H4 (cell line): ENCODE measurements at places on chromosomes 5 and 9. TPM values are rescaled to one million over a fixed set of nuclear protein-coding genes. Genes with fewer than 3 reads are reported as not detected.

The CKMT2 gene
- 0.48 TPM in 1 of 2 replicates, not detected in the other for total RNA-seq

The LPAR1 gene
- 6.8 and 11.5 TPM in 2 replicates for total RNA-seq

The MYOT gene
- total RNA-seq = not detected in 2 replicates

The CTSV gene
- total RNA-seq = 10.3 and 10.7 TPM in 2 replicates

The SLC25A2 gene
- not detected in 2 replicates for total RNA-seq

The SLC36A3 gene
- total RNA-seq = not detected in 2 replicates

The GTF3C5 gene
- 52.5 and 54.6 TPM in 2 replicates for total RNA-seq

The SLC31A1 gene
- 34.3 and 36.1 TPM in 2 replicates for total RNA-seq

The KCTD16 gene
- 0.21 and 0.37 TPM in 2 replicates for total RNA-seq

- DNase-seq = no peak
Measured at GRCh38 chr9:98635374-98635773, 73.4 kb downstream of the GABBR2 start.

GRCh38 chr5:96434201-96434645, 1.2 kb upstream of the PCSK1 start:
- DNase-seq = peak; percentile 79

DNA sequence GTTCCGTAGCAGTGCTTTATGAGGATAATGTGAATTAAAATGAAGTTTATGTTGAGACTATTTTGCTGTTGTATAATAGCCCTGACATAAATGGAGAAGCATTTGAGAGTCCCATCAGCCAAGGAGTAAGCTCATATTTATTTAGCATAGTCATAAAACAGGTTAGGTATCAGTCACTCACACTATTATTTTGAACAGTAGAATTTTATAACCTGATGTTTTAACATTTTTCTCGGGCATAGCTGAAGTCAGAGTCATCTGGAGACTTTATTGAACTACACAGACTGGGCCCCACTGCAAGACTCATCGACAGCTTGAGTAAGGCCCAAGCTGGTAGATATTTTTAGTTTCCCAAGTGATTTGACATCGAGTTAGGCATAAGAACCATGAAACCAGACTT, 620.3 kb upstream of the WWC1 start:
- no peak for DNase-seq

DNA sequence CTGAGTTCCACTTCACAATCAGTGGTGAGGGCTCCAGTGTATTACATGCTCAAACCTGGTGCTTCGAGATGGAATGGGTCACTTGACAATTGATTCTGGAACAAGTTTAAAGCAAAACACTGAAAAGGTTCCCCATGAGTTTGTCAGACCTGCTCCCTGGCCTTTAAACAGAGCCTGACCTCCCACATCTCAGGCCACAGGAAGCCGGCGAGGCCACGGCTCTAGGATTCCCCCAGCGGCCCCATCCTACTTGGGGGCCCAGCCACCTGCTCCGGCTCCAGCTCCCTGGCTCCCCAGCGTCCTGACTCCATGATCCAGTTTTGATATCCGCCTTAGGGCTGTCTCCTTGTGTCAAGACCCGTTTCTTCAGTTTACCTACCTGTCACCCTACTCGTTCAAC, 62.0 kb downstream of the TTLL11 start:
- DNase-seq = no peak

DNA sequence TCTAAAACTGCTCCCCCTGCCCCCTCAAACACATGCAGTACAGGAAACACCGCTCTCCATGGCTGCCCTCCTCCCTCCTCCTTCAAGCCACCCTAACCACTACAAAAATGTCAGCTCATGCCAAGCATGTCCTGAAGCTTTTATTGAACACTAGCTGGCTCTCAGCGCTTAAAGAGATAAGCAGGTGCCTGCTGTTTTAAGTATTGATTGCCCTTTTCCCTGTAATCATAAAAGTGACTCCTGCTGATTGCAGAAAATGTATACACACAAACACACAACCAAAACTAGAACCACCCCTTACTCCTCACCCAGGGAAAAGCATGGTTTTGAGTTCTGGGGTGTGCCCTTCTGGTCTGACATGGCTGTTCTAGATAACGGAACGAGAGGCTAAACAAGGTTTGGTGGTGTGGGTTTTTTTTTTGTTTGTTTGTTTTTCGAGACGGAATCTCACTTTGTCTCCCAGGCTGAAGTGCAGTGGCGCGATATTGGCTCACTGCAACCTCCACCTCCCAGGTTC, 3.7 kb upstream of the UCK1 start:
- DNase-seq = no peak

DNA sequence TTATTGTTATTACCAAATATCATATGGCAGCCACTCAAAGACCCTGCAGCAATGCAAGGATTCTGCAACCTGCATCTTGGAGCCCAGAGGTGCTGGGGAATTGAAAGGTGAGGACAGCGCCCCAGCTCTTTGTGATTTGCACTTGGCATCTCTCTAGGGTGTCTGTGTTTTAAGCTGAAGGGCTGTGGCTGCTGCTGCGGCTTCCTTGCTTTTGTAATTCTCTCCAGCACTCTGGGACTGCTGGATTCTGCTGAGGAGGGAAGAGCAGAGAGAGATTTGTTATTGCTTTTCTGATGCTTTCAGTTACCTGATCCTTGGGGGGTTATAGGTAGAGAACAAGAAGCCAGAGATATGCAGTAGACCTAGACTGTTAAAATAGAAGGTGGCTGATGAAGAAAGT, 562.4 kb downstream of the EBF1 start:
- DNase-seq = no peak

GRCh38 chr5:142841511-142842265, 71.5 kb downstream of the ARHGAP26 start:
- DNase-seq = no peak

DNA sequence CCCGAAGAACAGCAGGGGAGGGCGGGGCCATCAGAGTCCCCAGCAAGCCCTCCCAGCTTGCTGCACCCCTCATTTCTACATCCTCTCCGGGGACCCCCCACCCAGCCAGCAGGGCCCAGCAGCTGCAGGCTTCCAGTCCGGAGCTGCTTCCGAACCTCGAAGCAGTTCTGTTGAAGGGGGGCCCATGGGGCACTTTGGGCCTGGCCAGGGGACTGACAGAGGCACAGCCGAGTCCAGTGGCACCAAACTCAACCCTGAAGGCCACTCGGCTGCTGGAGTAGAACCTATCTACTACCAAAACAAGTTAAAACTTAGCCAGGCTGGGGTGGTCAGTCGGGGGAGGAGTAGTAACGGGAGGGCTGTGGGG, 8.1 kb upstream of the CCDC187 start:
- no peak for DNase-seq

DNA sequence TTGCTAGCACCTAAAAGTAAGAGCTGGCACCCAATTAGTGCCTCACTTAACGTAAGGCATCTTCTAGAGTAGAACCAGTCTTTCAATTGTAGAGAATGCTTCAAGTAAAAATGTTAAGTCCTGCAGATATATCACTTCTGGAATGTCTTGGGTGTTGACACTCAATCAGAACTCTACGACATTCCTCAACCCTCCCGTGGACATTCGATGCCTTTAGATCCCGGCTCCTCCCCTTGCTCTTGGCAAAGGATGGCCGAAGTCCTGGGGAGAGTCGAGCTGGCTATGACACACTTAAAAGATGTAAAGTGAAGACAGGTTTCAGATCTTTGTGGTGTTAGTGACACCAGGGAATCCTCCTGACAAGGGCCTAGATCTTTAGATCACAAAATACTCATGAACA, 87.5 kb upstream of the ERCC6L2 start:
- no peak for DNase-seq

- no peak for DNase-seq
Measured at GRCh38 chr5:58457050-58457449, 2.8 kb downstream of the PLK2 start.

GRCh38 chr5:133627180-133627579, 14.8 kb upstream of the FSTL4 start:
- no peak for DNase-seq

DNA sequence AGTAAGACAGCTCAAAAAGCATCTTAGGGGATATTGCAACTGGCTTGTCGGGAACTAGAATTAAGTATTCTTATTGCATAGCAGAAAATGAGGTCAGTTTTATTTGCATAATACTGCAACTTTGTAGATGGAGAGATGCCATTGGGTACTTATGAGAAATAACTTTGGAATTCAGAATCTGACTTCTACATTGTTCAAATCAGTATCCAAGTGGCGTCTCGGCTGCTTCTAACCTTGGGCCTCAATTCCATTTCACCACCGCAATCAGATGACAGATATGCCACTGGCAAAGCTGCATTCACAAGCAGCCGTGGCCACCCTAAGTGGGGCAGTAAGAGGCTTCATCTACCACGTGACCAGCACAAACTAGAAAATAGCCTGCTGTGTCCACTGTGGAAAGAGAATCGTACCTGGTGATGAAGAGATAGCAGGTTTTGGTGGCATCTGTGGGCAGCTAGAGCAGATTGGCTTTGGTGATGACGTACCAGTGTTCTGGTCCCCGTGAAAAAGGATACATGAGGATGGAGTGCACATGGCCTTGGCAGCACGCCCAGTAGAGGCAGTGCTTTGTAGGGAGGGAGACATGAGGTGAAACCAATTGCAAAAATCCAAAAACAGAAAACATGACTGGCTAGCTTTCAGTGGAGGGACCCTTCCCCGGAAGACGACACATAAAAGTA, 116.6 kb downstream of the KLHL3 start:
- DNase-seq = peak; percentile 85

- peak; percentile 73 for DNase-seq
Measured at GRCh38 chr5:180784497-180785097, 18.0 kb downstream of the MGAT1 start.

- peak; percentile 82 for DNase-seq
Measured at GRCh38 chr9:34546834-34547827, 24.3 kb upstream of the ENHO start.

- DNase-seq = peak; percentile 13
Measured at GRCh38 chr5:143641549-143642355, 170.2 kb upstream of the HMHB1 start.

GRCh38 chr9:74526215-74526614, 29.1 kb downstream of the RORB start:
- DNase-seq = no peak

GRCh38 chr5:79173626-79174025, 62.0 kb downstream of the BHMT start:
- DNase-seq = no peak

GRCh38 chr5:76679231-76679630, 36.7 kb upstream of the F2R start:
- DNase-seq = no peak

DNA sequence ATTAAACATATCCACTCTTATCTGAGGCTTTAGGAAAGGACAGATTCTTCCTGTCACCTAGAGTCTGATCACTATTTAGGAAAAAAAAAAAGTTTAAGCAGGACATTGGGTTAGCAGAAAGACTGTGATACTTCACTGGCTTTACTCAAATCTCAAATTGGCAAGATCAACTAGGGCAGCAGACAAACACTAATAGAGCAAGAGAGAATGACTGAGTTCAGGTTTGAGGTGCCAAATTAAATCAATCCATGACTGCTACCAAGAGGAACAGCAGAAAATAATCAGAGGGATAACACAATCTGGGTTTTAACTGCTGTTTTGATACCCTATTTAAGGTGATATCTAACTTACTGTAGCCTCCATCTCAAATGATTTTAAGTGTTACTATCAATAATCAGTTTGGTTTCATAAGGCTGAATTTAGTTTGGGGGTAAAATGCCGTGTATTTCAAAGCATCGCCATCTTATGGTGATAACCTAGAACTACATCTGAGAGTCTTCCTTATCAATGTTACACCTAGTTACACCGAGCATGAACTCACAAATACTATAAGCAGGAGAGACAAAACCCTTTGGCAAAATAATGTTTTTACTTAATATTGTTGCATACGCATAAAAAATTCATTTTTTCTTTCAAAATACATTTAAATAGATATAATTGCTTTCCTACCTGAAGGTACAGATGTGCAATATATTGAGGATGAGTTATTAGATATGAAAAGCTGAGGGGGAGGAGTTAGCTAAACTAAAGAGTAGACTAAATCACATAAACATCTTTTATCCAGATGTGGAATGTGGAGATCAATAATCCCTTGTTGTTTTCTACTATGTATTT, 286.4 kb upstream of the CDH12 start:
- no peak for DNase-seq

DNA sequence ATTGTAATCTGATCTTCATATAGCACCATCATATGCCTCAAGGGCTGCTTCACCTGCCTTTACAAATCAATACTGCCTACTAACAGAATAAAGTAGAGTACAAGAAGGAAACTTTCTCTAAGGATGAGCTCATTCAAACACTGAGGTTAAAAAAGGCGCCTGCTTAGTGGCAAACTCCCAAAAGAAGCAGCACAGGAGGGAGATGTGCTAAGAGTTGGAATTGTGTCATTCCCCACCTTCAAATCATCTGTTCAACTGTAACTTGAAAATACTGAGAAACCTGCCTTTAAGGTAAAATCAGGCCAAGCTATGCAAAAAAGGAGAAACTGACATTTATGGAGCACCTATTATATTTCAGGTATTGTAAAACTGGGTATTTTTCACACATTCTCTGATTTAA, 560.6 kb downstream of the PTPRD start:
- DNase-seq = no peak

DNA sequence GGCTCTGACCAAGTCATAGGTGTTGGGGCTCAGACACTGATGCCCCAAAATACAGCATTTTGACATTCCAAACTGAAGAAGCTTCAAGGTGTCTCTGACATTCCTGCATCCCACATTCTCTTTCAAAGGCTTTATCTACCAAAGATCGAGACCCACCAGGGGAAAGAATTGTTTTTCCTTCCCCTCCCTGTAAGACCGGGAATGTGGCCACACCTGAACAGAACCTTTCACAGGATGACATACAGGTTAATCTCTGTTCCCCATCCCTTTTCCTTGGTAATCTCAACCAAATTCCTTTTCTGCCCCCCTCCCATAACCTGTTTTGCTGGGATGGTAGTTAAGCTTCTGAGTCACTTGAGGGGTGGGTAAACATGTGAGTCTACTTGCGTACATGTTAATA, 72.3 kb downstream of the IQGAP2 start:
- no peak for DNase-seq

- no peak for DNase-seq
Measured at GRCh38 chr9:90807006-90807405, 5.4 kb downstream of the SYK start.

- no peak for DNase-seq
Measured at GRCh38 chr9:95736891-95737522, 138.5 kb upstream of the ERCC6L2 start.

GRCh38 chr9:82031538-82032280, 43.1 kb downstream of the SPATA31D1 start:
- DNase-seq = peak; percentile 77

DNA sequence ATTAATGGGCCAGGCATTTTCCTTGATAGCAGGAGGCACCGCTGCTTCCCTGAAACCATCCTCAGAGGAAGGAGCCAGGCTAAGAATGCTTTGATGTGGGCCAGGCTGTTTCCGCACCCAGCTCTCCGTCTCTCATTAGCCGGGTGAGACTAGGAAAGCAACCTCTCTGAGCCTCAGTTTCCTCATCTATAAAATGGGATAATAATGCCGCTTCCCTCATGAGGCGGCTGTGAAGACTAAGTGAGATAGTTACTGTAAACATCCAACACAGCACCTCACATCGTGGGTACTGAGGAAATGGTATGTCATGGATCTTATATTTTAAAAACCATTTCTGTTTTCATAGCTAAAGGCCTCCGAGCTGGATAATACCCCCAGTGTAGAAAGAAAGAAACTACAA, 46.5 kb downstream of the NEK6 start:
- no peak for DNase-seq
